HT-29 (cell line): ENCODE measurements at places on chromosomes 12 and 14.

DNA sequence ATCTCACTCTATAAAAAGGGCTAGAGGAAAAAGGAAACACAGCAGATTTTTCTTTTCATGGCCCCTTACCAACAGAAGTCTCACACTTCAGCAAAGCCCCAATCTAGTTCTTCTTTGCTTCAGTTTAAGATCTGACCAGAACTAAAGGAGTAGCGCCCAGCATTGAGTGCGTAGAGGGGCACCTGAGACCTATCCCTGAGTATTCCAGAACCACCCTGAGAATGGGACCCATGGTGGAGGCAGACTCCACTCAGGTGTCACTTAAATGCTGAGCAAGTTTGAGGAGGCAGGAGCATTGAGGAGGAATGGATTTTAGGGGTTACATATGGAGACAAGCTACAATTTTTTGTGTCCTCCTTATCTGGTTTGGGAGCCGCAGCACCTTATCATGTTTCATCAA, 1.8 kb upstream of the HOXC11 start:
- no peak for DNase-seq

DNA sequence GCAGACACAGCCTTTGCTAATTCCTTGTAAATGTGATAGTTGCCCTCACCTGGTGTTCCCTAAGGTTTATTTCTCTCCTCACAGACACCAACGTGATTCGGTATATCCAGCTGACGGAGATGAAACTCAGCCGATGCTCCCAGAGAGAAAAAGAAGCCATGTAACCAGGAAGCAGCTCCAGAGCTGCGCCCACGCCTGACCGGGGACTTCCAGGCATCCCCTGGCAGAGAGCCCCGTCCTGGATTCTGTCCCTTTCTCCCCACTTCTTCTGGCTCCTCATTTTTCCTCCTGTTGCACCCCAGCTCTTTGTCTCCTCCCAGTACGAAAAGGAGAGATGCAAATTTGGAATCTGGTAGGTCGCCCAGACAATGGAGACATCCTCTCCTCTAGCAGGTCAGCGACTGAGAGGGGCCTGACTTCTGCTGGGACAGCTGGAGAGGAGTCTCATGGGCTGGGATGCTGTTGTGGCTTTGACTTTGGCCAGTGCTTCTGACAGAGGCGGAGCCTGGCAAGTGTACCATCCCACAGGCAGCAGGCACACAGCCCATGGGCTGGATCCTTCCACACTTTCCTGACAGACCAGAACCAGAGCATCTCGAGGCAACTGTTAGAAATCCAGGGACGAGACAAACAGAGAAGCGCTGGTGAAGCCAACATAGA, 29.4 kb downstream of the TTC9 start:
- no peak for DNase-seq

GRCh38 chr14:27730204-27730603, 1036.4 kb upstream of the FOXG1 start:
- DNase-seq, result no peak

GRCh38 chr12:75900226-75900625, 131.3 kb downstream of the PHLDA1 start:
- DNase-seq, result no peak

DNA sequence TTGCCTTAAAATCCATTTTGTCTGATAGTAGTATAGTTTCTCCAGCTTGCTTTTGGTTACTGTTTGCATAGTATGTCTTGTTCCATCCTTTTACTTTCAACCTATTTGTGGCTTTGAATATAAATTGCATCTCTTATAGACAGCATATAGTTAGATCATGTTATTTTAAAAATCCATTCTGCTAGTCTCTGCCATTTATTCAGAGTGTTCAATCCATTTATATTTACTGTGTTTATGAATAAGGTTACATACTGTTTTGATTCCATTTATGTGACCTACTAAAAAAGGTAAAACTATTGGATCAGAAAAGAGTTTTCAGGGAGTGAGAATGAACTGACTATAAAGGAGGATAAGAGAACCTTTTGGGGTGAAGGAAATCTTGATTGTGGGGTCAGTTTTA, 29.6 kb upstream of the VPS33A start:
- no peak for DNase-seq

DNA sequence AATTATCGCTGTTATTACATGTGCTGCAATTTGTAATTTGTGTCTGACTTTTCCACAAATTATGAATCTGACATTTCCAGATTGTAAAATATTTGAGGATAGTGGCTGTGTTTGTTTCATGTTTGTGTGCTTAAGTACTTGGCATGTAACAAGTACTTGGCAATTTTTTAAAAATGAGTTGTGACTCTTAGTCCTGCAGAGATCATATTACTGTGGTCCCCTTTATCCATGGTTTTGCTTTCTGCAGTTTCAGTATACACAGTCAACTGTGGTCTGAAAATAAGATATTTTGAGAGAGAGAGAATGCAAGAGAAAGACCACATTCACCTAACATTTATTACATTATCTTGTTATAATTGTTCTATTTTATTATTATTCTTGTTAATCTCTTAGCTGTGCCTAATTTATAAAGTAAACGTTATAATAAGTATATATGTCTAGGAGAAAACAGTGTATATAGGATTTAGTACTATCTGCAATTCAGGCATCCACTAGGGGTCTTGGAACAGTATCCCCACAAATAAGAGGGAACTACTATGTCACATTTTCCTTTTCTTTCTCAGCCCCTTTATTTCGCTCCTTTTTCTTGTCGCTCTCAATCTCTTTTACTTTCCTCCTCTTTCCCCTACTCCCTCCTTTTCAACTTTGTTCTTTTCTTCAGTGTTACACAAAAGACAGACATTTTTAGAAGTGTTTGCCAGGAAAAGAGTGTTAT, 176.1 kb downstream of the FUT8 start:
- DNase-seq, result no peak

GRCh38 chr14:105261781-105262180, 13.4 kb downstream of the BTBD6 start:
- DNase-seq, result no peak

DNA sequence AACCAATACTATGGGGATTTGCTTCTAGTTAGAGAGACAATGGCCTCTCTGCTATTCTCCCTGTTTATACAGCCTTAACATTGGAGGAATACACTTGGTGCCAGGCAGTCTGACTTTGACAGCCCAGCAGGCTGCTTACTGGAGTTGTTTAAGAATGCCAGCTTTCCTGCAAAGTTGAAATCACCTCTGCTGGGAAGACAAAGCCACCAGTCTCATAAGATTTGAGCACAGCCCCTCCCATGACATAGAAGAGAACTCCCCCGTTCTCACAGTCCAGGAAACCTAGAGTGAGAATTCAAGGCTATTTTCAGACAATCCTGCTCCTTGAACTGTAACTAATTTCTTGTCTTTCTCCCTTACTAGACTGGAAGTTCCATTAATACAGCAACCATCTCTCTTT, 21.1 kb upstream of the CATSPERB start:
- no peak for DNase-seq

- no peak for DNase-seq
Measured at GRCh38 chr12:26564391-26564790, 268.6 kb downstream of the ITPR2 start.

GRCh38 chr12:13777374-13777773, 204.0 kb downstream of the GRIN2B start:
- no peak for DNase-seq

DNA sequence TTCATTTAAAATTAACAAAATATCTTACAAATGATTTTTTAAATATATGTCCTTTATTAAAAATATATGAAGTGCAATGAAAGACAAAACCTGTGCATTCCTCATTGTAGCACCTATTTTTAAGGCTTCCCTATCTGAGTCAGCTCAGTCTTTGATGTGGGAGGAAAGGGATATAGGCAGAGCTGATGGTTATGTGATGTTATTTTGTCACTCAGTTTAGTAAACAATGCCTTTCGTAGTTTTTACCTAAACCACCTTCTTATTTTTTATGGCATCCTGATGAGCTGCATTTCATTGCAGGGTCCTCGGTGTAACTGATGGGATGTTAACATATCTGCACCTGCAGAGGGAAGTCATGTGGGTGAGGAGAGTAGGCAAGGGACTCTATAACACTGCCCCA, 58.9 kb upstream of the FRMD6 start:
- no peak for DNase-seq

DNA sequence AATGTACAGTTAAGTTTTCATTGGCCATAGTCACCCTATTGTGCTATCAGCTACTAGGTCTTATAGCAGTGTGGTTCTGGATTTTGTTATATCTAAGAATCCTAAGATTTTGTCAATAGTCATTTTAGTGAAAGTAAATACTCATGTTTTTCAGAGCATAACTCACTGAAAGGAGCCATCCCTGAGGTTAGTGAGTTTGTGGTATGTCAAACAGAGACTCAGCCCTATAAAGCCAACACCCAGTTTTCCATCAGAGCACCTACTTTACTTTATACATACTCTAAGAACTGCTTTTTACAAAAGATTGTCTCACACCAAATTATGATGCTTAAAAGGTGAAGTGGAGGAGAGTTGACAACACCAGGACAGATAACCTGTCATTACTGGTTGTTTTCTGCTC, 686.3 kb upstream of the LRFN5 start:
- no peak for DNase-seq
